ENCODE measurements at places on chromosomes 5 and 9.

- no peak for DNase-seq
Measured at GRCh38 chr5:14050821-14051220, 92.3 kb upstream of the TRIO start.

DNA sequence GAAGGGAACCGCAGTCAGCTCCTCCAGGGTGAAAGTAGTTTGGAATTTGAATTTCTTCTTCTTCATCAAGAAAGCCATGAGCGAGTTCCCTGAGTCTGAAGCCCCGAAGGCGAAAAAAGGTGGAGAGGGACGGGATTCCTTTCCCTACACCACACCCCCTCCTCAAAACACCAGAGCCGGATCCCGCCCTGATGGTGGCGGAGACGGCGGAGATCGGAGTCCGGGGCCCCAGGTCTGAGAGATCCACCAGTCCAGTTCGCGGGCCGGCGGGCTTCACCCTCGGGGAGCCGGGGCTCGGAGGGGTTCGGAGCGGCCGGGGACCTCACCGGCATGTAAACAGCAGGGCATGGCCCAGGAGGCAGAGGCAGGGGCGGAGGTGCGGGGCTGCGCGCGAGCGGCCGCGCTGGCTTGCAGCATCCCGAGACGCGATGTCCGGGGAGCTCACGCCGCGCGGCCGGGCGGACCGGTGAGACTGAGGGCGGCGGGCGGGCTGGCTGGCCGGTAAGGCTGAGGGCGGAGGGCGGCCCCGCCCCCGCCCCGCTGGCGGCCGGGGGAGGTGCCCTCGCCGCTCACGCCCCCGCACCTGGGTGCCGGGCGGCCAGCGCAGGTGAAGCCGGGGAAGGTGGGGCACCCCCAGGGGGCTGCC is 606 bp downstream of the EEIG1 start:
- no peak for DNase-seq

- no peak for DNase-seq
Measured at GRCh38 chr5:79181419-79182022, 54.4 kb upstream of the JMY start.

DNA sequence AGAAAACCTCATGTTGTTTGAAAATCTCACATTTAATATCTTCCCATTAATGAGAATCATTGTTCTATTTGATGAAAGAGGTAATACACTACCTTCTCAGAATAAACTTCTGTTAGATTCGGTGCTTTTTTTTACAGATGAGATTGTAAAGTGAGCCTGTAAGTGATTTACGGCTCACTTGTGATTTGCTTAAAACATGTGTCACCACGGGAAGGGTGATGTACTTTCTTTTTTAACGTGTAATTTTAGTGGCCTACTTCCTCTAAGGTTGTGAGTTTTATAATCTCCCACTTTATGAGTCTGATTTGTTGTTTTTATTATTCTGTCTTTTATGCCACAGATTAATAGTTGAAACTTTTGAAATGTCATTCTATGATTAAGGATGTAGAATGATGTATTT is 15.9 kb downstream of the ANXA1 start:
- no peak for DNase-seq

DNA sequence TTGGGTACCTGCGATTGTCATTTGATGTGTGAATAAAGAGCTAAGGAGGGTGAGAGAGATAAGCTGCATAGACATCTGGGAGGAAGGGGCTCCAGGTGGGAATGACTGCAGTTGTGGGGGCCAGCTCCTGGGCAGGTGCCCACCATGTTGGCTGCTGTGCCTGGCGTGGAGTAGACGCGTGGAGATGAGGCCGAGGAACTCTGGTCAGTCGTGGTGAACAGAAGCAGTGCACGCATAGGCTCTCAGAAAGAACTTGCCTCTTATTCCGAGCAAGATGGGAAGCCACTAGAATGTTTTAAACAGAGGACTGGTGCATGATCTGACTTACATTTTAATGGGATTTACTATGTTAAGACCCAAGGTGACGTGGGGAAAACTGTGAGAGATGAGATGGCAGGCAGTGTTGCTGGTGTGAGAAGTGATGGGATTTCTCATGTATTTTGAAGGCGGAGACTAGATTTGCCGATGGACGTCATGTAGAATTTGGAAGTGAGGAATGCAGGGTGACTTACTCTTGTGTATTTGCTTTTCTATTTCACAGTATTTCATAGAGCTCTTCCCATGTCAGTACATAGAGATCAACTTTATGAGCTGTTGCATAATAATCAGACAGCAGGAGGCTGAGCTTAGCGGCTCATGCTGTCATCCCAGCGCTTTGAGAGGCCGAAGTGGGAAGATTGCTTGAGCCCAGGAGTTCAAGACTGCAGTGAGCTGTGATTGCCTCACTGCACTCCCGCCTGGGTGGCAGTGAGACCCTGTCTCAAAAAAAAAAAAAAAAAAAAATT is 71.1 kb downstream of the EHMT1 start:
- DNase-seq: no peak

DNA sequence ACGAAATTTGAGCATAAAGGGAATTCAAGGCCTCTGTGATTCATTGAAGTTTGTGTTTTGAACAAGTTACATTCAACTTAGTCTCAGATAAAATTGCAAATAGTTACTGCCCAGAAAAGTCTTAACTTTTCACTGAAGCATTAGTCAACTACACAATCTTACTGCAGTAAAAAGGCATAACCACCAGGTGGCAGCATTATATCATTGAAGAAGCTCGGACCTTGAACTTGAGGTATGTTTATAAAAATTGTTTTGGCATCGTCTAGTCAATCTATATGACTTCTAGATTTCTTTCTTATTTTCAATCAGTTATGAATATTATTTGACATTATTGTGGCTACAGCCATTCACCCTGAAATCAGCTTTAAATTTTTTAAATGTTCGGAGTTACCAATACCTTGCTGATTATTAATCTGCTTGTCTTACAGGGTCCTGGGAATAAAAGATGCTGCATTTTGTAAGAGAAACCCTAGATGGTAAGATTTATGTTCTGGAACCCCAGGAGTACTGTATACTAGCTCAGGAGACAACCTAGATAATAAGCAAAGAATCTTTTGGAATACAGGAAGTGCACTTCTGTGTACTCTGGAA is 83.9 kb upstream of the GRAMD2B start:
- DNase-seq: peak; percentile 43

DNA sequence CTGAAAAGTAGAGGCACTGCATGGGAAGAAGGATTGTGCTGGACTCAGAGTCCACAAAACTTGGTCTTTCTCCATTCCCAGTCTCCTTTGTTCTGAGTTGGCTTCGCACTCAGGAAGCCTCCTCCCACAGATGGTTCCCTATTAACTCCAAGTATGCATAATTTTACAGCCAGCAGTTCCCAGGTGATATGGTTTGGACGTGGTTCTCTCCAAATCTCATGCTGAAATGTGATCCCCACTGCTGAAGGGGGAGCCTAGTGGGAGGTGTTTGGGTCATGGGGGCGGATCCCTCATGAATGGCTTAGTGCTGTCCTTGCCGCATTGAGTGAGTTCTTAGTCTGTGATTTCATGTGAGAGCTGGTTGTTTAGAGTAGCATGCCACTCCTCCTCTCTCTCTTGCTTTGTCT is 86.6 kb downstream of the FEM1C start:
- DNase-seq: no peak

DNA sequence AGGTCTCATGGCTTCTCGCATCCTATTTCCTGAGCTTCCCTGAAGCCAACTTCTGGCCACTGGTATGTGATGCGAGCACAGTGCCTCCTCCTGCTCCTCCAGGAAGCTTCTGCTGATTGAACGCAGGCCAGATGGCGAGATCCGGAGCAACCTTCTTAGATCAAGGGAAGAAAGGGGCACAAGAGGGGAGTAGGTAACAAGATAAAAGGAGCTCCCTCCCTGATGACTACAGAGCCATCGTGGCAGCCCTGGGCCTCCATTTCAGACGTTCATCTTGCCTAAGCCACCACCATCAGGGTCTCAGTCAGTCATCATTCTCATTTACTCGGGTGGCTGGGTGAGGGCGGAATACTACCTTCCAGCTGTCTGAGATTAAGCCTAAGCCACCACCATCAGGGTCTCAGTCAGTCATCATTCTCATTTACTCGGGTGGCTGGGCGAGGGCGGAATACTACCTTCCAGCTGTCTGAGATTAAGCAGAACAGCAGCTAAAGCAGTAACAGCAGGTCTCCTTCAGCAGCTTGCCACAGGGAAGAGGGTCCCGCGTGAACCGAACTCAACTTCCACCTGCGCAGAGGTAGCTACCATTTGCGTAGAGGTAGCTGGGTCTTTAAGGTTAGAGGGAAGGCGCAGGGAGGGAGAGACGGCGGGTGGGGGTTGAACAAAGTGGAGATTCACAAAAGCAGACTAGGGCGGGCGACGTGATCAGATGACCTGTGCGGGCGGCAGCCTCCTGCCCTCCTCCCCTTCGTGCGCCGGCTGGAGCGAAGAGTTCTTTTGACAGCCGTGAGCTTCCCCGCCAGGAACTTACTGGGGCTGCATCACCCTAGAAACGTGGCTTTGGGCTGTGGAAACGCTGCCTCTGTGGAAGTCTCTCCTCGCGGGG is 27.9 kb upstream of the MGAT1 start:
- DNase-seq: peak; percentile 76

DNA sequence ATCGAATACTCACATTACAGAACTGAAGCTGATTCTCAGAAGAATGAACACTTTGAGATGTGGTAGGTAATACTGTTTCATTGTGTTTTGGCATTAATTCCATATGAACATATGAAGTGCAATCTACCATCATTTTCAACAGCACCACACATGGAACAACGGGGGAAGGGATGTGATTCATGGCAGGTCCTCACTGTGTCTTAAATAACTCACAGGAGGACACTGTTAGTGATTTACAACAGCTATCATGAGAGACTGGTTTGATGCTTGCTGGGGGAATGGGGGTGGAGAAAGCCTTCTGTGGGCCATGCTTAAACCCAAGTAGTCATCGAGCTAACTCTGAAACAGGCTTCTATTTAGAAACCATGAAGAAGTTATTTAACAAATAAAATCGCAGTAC is 232.9 kb downstream of the SPOCK1 start:
- DNase-seq: no peak

DNA sequence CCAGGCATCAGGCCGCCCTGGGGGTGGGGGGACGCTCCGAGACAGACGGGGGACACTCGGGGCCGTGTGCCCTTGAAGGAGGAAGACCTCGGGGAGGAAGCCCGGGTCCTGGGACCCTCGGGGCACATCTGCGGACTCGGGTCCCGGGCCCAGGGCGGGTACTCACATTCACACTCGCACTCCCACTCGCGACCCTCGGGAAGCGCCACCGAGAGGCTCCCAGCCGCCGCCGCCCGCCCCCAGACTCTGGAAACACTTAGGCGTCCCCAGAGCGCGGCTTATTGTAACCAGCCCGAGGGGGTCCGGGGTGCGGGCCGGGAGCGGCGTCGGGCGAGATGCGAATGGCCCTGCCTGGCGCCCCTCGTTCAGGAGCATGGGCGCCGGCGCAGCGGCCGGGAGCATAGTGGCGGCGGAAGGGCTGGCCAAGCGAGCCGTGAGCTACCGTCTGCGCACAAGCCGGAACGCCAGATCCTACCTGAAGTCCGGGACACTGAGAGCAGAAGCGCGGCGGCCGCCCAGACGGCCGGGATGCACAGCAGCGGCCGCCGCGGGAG is 559 bp downstream of the ROR2 start:
- DNase-seq: no peak

GRCh38 chr5:6604341-6604740 is 28.5 kb downstream of the NSUN2 start:
- DNase-seq: no peak

- no peak for DNase-seq
Measured at GRCh38 chr9:70641631-70642030, 227.2 kb upstream of the KLF9 start.

GRCh38 chr5:67058998-67059743 is 137.4 kb downstream of the CD180 start:
- no peak for DNase-seq

DNA sequence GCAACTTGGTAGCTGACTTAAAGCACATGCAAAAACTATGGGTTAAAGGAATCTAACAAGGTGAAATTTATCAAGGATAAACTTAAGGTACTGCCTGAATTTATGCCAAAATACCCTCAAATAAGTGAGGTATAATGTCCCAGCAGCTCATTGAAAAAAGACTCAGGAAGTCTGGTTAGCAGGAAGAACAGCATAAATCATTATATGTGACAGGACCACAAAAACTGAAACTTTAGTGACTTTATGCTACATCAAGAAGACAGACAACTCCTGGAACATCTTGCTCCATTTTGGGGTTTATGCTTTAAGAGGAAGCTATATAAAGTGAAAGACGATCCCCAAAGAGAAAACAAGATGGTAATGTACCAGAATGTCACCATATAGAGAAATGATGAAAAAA is 282.4 kb upstream of the ZNF462 start:
- DNase-seq: no peak

- no peak for DNase-seq
Measured at GRCh38 chr9:105886136-105886535, 191.8 kb downstream of the TMEM38B start.
